ENCODE measurements at places on chromosomes 4 and X. TPM values are rescaled to one million over a fixed set of nuclear protein-coding genes. Genes with fewer than 3 reads are reported as not detected.

TRIM61 gene
- total RNA-seq: 1.5 TPM

NKX3-2 gene
- total RNA-seq: 0.30 TPM

CPLX1 gene
- total RNA-seq: 9.4 TPM

KIAA1210 gene
- total RNA-seq: 0.08 TPM

GPC4 gene
- 3.6 TPM for total RNA-seq

- no peak for DNase-seq
These were observed 432.8 kb downstream of the ANKRD50 start for GRCh38 chr4:124279741-124280140.

TIGD2 gene
- total RNA-seq: 1.5 TPM

DNA sequence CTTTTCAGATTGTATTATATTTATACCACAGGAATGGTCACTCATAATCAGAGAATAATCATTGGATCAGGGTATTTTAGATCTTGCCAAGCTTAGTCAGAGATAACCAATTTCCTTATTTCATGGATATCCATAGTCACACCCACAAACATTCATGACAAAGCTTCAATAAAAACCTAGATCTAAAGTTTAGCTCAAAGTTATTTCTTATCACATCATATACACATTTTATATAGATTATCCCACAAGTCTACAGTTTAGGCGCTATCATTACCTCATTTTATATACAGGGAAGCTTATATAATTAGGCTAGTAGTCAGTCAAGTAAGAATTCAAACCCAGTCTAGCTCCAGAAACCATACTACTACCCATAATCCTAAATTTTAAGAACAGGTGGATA, 82.3 kb downstream of the SLC10A7 start:
- no peak for DNase-seq

DNA sequence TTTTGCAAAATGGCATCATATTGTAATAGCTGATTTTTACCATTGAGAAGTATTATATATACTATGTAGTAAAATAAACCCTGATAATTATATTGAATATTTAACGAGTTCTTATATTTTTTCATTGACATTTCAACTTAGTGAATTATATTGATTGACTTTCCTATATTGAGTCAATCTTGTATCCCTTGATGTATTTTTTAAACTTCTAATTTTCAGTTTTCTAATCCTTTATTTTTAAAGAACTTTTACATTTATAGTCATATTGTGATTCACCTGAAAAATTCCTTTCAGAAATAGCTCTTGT, 54.4 kb downstream of the CXCL1 start:
- DNase-seq: no peak

DNA sequence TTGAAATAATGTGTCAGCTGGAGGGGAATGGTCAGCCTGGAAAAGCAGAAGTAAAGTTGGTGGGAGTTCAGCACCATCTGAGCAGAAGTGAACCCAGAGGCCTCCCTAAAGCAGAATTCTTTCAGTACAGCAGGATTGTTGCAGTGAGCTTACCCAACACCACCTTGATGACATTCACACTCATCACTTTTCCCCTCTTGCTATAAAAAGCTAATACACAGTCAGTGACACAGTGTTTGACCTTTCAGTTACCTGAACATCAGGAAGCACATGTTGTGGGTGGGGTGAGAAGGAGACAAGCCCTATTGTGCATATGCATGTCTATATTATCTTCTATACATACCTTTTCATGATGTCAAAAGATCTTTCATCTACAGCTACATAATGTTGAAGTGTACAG, 624.7 kb upstream of the ZFP42 start:
- DNase-seq: no peak

- no peak for DNase-seq
These were observed 179.8 kb downstream of the SCFD2 start for GRCh38 chr4:53185869-53186585.

DNA sequence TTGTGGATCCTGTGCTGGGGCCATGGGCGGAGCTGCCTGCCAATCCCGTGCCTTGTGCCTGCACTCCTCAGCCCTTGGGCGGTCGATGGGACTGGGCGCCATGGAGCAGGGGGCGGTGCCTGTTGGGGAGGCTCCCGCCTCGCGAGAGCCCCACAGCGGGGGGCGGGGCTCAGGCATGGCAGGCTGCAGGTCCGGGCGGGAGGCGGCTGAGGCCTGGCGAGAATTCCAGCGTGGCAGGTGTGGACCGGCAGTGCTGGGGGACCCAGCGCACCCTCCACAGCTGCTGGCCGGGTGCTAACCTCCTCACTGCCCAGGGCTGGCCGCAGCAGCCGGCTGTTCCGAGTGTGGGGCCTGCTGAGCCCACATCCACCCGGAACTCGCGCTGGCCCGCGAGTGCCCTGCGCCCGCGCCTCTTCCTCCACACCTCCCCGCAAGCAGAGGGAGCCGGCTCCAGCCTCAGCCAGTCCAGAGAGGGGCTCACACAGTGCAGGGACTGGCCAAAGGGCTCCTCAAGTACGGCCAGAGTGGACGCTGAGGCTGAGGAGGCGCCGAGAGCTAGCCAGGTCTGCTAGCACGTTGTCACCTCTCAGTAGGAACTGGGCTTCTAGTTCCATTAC, 85.9 kb downstream of the GBA3 start:
- DNase-seq: no peak

DNA sequence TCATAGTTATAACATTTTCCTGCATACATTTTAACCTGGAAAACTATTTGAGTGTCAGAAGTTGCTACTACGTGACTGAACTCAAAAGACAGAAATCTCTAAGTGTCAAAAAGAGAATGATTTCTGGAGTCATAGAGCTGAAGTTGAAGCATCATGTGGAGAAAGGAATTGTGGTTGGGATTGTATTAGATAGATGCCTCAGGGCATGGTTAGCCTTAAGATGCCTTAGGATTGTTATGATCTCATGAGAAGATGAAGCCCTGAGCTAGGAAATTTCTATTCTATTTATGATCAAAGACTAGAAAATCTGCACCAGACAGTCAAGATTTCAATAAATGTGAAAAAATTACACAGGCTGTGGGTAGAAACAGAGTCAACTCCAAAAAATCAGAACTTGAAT, 20.2 kb downstream of the EPGN start:
- no peak for DNase-seq

DNA sequence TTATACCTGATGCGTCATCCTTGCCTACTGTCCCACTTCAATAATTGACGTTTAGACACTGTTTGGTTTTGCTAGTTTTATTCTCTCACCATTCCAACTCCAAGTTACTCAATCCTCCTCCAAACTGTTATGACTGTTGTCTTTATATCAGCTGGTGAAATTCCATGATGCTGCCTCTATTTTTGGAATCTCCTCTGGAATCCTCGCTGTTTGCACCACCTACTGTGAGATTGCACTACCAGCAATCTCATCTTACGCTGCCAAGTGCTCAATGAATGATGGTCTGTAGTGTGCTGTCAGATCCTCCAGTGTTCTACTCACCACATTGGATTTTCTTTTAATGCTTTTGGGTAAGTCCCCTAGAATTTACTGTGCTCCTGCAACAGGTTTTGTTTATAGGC, 13.2 kb upstream of the PCDH18 start:
- DNase-seq: no peak

DNA sequence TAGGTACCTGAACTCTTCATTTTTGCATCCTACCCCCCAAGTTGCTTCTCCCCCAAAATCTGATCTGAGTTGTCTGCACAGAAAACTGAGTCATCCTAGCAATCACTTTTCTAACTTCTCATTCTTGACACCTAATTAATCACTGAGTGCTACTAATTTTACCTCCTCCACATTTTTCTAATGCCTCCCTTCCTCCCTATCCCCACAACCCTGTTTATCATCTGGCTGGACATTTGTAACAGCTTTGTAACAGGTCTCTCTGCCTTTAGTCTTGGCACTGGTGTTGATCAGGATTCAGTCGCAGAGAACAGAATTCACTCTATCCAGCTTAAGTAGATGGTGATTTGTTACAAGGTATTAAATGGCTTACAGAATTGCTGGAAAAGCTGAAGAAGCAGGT, 303.9 kb upstream of the GATB start:
- DNase-seq: no peak

VCX gene
- not detected for total RNA-seq

RIBC1 gene
- total RNA-seq: 0.81 TPM

GRCh38 chr4:114400531-114400930, 198.1 kb upstream of the UGT8 start:
- no peak for DNase-seq

VBP1 gene
- 62.9 TPM for total RNA-seq

GRCh38 chr4:18798123-18798522, 776.6 kb upstream of the LCORL start:
- no peak for DNase-seq

- no peak for DNase-seq
These were observed 368.1 kb downstream of the UNC5C start for GRCh38 chr4:95180531-95181242.

HAUS7 gene
- 13.4 TPM for total RNA-seq

MBNL3 gene
- 10.0 TPM for total RNA-seq

DNA sequence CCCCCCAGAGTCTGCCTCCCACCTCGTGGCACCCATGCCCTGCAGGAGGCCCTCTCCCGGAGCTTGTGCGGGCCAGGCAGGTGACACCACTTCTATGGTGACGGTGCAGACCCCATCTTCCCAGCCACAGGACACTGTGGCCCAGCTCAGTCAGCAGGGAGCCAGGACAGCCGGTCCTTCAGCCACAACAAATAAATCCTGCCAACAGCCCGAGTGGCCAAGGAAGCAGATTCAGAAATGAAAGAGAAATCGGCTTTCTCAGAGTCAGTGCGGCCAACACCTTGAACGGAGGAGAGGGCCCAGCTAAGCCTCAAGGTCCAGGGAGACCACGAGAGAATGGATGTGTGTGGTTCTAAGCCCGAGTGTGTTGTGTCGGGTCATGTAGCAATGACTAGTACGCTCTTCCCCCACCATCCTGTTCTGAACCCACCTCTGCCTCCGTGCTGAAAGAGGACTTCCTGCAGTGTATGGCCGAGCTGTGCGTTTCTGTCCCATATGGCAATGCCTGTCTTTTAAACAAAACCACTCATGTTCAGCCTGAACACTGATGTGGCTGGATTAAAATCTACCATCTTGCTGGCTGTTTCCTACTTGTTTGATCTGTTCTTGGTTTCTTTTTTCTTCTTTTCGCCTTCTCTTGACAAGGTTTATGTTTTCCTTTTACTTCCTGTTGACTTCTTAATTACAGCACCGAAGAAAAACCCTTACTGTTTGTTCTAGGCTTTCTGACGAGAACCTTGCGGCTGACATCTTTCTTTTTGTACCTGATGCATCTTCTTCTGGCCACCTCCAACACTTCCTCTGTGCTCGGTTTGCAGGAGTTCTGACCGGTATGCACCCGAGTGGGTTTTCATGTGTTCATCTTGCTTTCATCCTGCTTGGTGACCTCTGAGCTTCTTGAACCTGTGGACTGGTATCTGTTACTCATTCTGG, 53.1 kb downstream of the GAK start:
- DNase-seq: no peak

GRCh38 chr4:138189206-138189605, 52.9 kb downstream of the SLC7A11 start:
- no peak for DNase-seq

SERTM2 gene
- 0.08 TPM for total RNA-seq

DNA sequence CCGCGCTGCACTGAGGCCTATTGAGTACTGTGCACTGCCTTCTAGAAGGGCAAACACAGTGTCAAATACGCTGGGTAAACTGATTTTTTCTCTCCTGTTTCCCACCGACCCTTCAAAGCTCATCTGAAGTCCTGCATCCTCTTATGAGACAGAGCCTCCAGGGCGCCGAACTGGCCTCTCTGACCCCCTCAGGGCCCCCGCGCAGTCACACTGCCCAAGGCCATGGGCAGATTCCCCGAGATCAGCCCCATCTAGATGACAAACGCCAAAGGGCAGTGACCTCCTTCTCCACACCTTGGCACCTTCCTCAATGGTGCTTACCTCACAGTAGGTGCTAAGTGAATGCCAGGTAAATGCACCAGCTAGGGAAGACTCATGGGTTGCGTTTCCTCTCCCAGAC, 34.4 kb downstream of the CHST7 start:
- DNase-seq: no peak

- no peak for DNase-seq
These were observed 239.5 kb downstream of the FBXW7 start for GRCh38 chr4:152296386-152296785.

DNA sequence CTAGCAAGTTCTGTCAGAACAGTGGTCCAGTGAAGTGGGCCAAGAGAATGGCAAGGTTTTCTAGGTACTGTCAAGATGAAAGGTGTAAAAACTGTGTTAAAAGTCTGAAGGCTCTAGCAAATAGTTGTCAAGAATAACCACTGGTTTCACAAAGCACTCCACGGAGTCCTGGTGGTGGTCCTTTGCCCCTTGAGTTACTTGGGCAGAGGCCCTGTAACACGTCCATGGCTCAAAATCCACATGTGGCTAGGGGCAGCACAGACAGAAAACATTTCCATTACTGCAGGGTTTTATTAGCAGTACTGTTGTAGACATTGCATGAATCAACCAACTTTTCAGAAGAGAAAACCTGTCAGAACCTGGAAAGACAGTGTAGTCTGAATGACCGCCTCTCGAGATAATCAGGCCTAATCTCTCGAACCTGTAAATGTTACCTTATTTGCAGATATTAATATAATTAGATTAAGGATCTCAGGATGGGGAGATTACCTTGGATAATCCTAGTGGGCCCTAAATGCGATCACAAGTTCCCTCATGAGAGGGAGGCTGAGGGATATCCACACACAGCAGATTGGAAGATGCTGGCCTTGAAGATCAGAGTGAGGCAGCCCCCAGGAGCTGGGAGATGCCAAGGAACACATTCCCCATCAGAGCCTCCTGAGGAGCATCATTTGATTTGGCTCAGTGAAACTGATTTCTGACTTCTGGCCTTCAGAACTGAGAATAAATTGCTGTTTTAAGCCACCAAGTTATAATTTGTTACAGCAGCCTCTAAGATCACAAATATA, 34.7 kb downstream of the ERVMER34-1 start:
- DNase-seq: no peak

- DNase-seq: no peak
These were observed 2.5 kb downstream of the P2RY8 start for GRCh38 chrX:1534301-1535168.

DNA sequence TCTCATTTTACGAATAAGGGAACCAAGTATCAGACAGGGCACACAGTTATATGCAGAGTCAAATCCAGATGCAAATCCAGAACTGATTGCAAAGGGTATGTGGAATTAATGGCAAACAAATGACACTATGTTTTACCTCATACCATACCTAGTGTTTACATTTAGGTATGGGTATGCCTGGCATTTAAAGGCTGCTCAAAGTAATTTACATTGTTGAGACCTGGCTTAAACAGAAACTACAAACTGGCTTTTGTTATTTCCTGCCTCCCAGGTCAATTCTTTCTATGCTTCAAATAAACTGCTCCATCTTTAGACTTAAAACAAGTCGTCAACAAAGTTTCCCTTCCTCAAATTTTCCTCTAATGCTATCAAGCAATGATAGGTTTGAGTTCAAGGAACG, 33.7 kb downstream of the ANKRD17 start:
- no peak for DNase-seq

DNA sequence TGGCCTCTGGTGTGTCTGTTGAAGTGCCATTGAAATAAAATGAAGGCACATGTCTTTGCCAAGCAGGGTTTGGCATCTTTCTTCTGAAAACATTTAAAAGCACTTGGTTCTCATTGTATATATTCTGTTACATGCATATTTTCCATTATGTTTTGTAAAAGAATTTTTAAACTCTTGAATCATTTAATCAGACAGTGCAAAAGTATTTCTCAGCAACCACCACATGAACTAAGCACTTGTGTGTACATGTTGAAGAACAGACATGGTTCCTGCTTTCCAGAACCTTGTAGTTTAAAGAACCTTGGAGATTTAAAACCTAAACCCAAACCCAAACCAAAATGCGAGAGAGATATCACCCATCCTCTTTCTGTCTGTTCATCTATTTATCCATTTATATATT, 220.3 kb upstream of the GIMD1 start:
- DNase-seq: no peak

GRCh38 chrX:57985951-57986350, 75.7 kb upstream of the ZXDA start:
- DNase-seq: no peak

Data from cardiac septum (tissue), 1 donor.